ENCODE measurements at places on chromosomes 7 and 10.

DNA sequence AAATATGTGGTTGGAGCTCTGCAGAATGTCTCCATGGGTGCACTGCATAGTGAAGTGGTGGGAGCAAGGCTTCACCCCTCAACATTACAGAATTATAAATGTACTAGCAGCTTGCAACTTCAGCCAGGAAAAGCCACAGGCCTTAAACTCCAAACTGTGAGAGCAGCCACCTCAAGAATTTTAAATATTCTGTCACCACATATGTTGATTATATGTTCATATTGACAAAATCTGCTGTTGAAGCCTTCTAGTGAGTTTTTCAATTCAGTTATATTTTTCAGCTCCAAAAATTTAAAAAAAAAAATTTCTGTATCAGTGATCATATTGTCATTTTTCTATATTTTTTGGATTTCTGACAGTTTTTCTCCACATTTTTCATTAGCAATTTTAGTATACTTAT, 30.9 kb upstream of the AKR1C2 start:
- DNase-seq, result no peak

GRCh38 chr7:7989133-7989532, 20.5 kb downstream of the GLCCI1 start:
- DNase-seq, result no peak

DNA sequence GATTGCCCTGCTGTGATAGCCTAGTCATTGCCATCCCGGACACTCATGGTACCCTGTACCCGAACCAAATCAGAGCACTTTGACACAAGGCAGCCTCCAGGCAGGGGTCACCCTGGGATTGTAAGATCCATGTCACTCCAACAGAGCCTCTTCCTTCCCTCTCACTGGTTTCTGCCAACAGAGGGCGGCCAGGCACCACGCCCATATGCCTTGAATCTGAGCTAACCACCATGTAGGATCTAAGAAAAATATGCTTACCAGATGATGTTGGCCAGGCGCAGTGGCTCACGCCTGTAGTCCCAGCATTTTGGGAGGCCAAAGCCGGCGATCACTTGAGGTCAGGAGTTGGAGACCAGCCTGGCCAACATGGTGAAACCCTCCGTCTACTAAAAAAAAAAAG, 389.2 kb upstream of the KLF6 start:
- DNase-seq, result no peak

GRCh38 chr7:114218283-114218682, 196.3 kb upstream of the FOXP2 start:
- DNase-seq, result no peak

GRCh38 chr10:70879207-70879606, 9.2 kb downstream of the PCBD1 start:
- no peak for DNase-seq

- DNase-seq, result no peak
Observed at GRCh38 chr10:19367176-19367575, 318.6 kb downstream of the MALRD1 start.

- no peak for DNase-seq
Observed at GRCh38 chr7:2734084-2734686, 46.2 kb downstream of the AMZ1 start.

GRCh38 chr7:146565872-146566271, 449.3 kb downstream of the CNTNAP2 start:
- DNase-seq, result no peak

GRCh38 chr7:82234457-82235049, 209.0 kb downstream of the CACNA2D1 start:
- DNase-seq, result peak; percentile 80

GRCh38 chr10:104925232-104925851, 284.3 kb downstream of the SORCS3 start:
- DNase-seq, result peak; percentile 64

DNA sequence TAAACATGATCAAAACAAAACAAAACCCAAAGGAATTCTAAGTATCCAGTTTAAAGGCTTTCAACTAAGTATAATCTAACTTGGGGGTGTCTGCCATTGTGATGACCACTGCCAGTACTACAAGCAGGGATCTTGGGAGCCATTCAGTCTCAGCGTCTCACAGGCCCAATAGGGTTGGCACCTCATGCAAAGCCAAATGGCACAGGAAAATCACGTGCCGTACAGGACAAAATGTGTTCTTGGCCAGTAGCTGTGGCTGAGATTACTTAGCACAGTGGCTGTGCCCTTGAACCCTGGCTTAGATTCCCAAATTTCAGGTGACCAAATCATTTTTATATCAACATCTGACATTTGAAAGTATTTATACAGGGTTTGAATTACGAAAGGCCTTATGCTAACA, 50.0 kb downstream of the DLD start:
- DNase-seq, result no peak

- DNase-seq, result no peak
Observed at GRCh38 chr7:117479225-117480054, at the start of gene CFTR. Gene CFTR, plus strand, starts transcription at chr7:117480025. Its CDS starts 70 bp downstream, at chr7:117480095.

DNA sequence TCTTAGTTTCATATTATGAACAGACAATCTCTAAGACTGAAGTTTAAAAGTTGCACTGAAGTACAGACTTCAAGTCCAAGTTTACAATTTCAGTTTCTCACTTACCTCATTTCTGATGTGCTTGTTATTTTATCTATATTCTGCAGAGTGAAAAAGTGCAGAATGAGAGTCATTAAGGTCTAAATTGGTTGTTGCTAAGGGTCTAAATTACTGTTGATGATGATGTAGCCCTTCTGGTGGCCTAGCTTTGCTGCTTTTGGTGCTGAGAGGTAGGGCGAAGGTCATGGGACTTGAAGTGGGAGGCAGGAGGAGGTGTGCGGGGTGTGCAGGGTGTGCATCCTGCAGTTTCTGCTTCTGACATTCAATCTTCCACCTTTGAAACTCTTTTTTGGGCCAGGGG, 38.8 kb upstream of the NRP1 start:
- DNase-seq, result no peak

DNA sequence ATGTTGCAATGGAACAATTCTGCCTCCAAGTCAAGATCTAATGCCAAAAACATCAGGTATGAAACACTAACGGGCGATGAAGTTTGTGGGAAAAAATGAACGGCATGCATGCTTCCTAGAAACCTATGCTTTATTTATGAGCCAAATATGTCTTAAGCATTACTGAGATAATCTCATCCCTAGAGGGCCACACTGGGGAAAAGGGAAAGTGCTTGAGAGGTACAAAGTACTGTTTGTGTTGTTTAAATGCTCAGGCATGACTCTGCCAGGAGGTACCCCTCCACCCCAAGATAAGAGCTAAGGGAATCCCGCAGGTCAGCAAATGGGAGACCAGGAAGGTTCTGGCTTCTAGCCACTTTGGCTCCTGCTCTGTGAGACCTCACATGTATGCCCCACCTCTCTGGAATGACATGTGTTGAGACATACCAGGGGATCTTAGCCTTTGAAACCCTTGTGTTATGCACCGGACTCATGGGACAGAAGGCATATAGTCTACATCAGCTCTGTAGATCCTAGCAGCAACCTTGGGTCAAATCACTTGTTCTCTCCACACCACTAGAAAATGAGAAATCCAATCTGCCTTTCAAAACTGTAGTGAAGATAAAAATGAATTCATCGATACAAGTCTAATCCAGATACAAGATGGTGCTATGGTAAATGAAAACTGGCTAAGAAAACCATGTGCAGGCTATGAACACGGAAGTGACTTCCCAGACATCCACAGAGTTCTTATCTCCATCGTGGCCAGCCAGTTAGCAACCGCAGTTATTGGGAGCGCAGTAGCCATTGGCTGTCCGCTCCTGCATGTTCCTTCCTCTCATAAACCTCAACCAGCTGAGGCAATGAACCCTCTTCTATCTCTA, 61.0 kb downstream of the CREB3L2 start:
- no peak for DNase-seq

Data from NAMALWA (cell line).